A172 (cell line): ENCODE measurements at places on chromosomes 6 and 20. TPM values are rescaled to one million over a fixed set of nuclear protein-coding genes. Genes with fewer than 3 reads are reported as not detected.

The SLC17A2 gene
- total RNA-seq, result not detected in 2 replicates

The GABRR2 gene
- total RNA-seq, result not detected in 2 replicates

The MOXD1 gene
- total RNA-seq, result 18.5 and 27.5 TPM in 2 replicates

GRCh38 chr6:131641554-131641953 lies 4.5 kb downstream of the ENPP3 start:
- no peak for DNase-seq

- no peak for DNase-seq
Observed at GRCh38 chr6:91654357-91654756, 1067.5 kb upstream of the MAP3K7 start.

- no peak for DNase-seq
Observed at GRCh38 chr20:33014336-33015113, 7.0 kb downstream of the BPIFB2 start.

GRCh38 chr6:4747588-4747987 lies 28.6 kb upstream of the CDYL start:
- no peak for DNase-seq

- no peak for DNase-seq
Observed at GRCh38 chr6:75842191-75842590, 93.2 kb downstream of the MYO6 start.

GRCh38 chr20:63530788-63531160 lies 6.4 kb downstream of the PTK6 start:
- DNase-seq, result no peak

DNA sequence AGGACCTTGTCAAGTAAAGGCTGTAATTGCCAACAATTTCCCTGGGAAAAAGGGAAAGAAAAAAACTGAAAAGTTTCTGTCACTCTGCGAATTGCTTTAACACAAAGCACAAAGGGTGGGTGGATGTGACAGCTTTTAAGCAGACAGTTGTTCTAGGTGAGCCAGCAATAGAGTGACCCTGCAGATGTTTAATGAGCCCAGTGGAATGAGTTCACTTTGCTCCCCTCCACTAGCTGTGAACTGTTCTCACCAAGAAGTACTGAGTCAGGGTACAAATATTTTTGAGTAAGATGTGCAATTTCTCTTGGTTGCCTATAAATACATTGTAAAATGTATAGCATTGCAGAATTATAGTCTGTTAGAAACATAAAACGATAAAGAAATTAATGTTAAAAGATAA lies 26.2 kb upstream of the LRRC1 start:
- DNase-seq, result no peak

GRCh38 chr6:97586344-97586743 lies 303.3 kb upstream of the MMS22L start:
- DNase-seq, result peak; percentile 4

- no peak for DNase-seq
Observed at GRCh38 chr6:89680150-89680549, 41.6 kb upstream of the LYRM2 start.

GRCh38 chr6:134238960-134239795 lies 78.7 kb downstream of the SGK1 start:
- DNase-seq, result no peak

- peak; percentile 16 for DNase-seq
Observed at GRCh38 chr20:10468340-10468845, 33.3 kb downstream of the SLX4IP start.
